Lung microvascular endothelial cell (primary cell): ENCODE measurements at places on chromosomes 3 and 15. TPM values are rescaled to one million over a fixed set of nuclear protein-coding genes. Genes with fewer than 3 reads are reported as not detected.

DNA sequence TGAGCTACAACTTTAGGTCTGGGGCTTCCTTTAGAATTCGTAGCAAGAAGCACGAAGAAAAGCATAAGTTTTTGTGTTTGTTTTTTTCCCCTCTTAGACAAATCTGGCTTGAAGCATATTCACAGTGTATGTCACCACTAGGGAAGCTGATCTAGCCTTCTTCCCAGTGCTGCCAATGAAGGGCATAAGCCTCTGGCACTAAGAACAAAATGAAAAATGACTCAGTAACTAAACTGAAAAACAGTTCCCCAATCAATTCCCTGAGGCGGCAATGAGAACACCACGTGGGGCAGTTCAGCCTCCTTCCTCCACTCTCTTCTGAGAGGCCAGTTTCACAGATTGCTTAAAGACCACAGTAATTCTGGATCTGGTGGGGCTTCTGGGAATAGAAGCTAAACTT lies 338.1 kb downstream of the GAP43 start:
- no peak for DNase-seq

FAIM gene
- 6.1 and 9.3 TPM in 2 replicates for total RNA-seq

DNA sequence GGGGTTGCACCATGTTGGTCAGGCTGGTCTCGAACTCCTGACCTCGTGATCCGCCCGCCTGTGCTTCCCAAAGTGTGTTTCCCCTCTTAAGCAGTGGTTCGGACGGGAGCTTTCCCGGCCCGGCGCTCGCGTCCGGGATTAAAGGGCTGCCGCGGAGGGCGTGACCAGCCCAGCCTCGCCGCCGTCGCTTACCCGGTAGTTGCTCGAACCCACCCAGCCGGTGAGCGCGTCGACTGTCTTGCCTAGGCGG lies 513 bp downstream of the CLASP2 start:
- peak; percentile 77 for DNase-seq

GRCh38 chr3:71330505-71330904 lies 253.0 kb downstream of the FOXP1 start:
- no peak for DNase-seq

DNA sequence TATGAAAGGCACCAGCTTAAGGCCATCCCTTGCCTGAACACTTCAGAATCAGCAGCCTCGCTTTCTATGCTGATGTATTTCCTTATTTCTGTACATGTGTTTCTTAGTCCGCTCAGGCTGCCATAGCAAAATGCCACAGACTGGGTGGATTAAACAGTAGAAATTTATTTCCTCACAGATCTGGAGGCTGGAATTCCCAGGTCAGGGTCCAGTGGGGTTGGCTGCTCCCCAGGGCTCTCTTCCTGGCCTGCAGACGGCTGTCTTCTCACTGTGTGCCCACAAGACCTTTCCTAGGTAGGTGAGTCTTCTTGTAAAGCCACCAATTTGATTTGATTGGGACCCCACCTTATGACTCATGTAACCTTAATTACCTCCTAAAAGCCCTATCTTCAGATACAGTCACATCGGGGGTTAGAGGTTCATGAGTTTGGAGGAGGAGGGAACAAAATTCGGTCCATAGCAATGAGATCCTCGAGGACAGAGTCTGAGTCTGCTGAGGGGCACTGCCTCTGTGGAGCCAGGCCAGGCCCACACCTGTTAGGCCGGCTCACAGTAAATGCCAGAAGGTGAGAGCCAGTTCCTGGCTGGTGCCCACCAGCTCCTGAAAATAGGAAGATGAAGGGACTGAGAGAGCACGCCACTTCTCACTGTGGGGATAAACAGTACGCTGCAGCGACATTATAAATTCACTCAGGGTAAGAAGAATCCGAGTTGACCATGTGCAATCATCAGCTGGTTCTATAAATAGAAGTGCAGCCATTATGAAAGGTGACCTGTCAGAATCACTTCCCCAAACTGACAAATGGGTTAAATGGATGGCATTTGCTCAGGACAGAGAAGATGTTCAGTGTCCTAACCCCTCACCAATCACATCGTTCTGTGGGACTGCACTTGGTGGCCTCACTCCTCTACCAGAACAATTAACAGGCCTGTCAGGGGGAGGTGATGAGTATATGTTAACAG lies 41.1 kb downstream of the CTXND1 start:
- no peak for DNase-seq

RTP4 gene
- 1.1 and 2.8 TPM in 2 replicates for total RNA-seq

DNA sequence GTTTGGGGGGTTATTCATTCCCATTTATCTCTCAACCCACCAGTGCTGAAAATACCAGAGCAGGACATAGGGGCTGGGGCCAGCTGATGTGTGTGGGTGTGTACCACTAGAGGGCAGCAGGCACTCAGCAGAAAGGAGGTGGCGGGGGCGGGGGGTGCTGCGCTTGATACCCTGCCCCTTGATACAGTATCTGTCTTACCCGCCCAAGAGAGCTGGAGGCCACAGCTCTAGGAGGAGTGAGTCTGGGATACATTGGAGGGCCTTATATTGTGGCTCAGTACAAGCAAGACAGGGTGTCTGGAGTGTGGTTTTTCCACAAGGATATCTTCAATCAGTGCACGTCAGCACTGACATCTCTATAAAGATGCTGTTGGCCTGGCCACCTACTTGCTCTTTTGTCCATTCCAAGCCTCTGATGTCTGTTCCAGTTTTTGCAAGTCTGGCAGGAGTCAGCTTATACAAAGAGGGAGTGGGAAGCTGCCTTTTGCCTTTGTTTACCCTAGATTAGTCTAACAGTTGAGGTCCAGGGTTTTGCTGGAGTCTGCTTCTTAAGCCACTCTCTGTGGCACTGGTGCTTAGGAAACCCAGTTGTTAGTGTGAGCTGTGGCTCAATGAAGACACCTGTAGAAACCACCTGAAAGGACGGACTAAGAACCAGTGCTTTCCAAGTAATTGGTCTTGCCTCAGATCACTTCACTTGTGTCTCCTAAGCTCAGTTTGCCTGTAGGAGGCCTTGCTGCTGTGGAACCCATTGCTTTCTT lies 1.5 kb upstream of the RBM15B start:
- peak; percentile 80 for DNase-seq

DNA sequence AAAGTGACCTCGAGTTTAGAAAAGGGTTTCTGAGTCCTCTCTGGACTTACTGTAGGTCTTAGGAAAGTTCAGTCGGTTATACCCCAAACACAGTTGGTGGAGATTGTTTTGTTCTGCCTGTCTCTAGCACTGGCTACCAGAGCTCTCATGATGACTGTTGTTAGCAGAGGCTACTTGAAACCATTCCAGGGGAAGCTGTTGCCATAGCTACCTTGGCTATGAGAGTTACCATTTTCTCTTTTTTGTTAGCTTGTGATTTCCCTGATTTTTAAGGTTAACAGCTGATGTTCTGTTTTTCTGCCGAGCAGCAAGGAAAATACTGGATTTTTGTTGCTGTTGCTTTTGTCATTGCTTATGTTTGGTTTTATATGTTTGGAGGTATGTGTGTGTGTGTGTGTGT lies 26.7 kb downstream of the ABHD2 start:
- DNase-seq = peak; percentile 54
